ENCODE measurements at places on chromosomes 13 and 19.

GRCh38 chr19:13764821-13765394 lies 586 bp downstream of the MRI1 start:
- no peak for DNase-seq

GRCh38 chr19:35595928-35596327 lies 10.0 kb downstream of the PMIS2 start:
- DNase-seq, result no peak

DNA sequence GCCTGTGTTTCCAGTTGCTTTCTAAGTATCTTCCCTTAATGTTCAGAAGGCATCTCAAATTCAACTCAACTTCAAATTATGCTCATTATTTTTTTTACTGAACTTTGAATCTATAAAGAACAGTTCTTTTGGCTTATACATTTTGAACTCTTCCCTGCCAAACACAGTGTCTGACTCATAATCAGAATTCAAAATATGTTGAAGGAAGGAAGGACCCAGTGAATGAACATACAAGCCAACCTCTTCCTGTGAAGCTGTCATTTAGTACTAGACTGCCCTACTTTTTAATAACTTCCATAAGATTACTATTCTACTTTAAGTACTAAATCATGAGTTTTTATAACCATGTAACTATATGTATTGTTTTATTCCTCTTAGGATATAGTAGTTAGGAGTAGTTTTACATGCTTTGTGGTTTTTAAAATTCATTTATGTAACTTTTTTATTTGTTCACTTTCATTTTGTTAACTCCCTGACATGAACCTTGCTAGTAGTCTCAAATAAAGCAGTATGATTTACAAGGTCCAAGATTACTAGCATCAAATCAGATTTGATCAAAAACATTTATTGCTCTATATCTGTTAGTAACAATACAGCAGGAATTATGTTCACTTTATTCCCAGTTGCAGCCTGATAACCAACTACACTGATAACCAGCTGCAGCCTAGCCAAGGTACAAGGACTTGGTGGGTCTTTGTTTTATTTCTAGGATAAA lies 6.4 kb downstream of the NUDT15 start:
- DNase-seq, result no peak

DNA sequence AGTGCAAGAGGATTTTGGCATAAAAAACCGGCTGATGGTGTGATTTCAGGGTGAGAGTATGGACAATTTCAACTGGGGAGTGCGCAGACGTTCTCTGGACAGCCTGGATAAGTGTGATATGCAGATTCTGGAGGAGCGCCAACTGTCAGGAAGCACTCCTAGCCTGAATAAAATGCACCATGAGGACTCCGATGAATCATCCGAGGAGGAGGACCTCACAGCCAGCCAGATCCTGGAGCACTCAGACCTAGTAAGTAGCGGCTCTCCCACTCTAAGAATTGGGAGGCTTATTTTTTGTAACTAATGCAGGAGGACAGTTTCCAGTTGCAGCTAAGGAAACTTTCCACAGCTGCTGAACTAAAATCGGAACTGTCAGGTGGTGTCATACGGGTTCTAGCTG lies 53.6 kb downstream of the ZAR1L start:
- DNase-seq, result peak; percentile 69

GRCh38 chr13:110125613-110126272 lies 181.2 kb downstream of the COL4A1 start:
- DNase-seq, result no peak

DNA sequence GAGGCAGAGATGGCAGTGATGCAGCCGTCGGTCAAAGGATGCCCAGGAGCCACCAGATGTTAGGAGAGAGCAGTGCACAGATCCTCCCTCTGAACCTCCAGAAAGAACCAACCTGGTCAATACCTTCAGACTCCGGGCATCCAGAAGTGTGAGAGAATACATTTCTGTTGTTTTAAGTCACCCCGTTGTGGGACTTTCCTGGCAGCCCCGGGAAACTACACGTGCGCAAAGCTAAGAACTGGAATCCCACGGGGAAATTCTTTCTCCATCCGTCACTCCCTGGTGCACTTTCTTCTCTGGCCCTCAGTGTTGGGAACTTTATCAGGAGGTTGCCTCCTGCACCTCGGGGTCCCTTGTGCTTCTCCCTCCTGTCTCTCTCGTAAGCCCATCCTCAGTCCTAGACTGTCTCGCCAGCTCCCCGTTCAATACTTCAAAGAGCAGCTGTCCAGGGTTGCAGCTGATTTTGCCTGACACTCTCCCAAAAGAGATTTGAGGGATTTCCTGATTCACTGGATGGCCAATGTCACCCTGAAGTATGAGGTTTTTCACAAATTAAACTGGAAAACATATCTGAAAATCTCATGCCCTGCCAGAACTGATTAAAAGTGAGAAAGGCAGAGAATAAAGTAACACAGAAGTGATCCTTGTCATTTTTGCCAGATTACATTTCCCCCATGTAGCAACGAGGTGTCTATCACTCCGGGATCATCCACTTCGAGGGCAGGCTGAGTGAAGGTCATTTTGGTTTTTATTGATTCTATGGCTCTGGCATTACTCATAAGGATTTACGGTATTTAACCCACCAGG lies 136.8 kb downstream of the DCT start:
- no peak for DNase-seq

GRCh38 chr19:51739466-51740213 lies 12.0 kb downstream of the FPR1 start:
- no peak for DNase-seq

GRCh38 chr13:33283195-33283911 lies 2.2 kb downstream of the STARD13 start:
- no peak for DNase-seq

DNA sequence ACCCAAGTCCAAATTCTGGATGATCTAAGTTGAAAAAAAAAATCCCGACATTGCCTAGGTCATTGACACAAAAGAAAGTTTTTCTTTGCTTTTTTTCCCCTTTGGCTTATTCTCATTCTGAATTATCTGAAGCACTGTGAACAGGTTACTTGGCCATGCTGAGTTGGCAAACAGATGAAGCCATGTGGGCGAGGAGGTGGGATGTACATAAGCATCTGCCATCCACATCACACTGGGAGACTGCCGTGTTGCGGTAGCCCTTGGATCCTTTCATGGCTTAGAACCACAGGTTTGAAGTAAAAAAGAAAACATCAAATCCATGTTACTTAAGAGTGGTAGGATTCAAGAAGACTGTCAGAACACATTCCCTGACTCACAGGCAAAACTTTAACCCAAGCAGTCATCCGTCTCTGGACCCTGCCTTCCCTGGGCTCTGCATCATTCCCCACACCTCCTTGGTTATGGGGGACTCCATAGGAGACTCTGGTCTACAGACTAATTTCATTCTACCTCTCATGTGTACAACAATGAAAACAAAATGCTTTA lies 242.5 kb upstream of the SERP2 start:
- no peak for DNase-seq

DNA sequence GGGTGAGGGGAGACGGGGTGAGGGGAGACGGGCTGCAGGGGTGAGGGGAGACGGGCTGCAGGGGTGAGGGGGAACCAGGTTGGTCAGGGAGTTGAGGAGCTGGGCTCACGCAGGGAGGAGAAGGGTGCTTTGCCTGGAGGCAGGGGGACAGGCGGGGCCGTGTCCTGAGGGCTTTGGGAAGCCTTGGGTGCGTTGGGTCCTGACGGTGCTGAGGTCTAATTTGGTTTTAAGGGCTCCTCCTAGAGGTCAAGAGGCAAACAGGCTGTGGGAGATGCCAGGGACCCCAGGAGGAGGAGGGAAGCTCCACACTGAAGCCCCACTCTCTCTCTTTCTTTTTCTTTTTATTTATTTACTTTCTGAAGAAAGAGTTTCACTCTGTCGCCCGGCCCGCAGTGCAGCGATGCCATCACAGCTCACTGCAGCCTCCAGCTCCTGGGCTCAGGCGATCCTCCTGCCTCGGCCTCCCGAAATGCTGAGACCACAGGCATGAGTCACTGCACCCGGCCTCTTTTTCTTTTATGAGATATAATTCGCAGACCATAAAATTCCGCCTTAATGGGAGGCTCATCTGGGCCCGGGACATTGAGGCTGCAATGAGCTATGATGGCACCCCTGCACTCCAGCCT lies 9.3 kb upstream of the MISP start:
- no peak for DNase-seq

Measured in smooth muscle cell of the brain vasculature (primary cell).